ENCODE measurements at places on chromosomes 3 and 15.

- DNase-seq, result peak; percentile 82
Observed at GRCh38 chr3:182682263-182683241, 110.8 kb upstream of the ATP11B start.

DNA sequence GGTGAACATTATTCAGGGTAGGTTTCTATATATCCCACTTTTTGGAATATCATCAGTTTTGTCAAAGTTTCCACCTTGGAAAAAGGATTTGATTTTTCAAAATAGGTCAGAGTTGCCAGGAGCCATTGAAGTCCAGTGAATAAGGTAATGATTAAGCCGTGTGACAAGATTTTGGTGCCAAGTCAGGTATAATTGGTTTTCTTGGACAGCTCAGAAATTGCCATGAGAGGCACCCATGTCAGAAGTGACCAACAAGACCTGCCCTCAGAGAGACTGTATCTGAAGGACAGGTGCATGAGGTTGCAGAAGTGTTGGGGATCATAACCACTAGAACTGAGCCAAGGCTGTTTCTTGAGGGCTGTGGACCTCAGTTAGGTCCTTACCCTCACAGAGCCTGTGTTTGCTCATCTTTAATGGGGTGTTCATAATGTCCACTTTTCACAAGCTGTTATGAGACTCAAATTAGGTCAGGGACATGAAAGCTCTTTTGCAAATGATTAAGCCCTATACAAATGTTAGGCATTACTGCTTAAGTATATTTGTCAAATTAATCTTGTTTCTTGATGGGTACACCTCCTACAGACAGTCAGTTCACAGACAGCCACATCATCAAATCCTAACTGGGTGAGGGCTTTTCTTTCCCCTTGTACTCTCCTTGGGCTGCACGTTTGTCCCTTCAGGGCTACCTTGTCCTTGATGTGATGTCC is 32.3 kb downstream of the CASR start:
- DNase-seq, result no peak

DNA sequence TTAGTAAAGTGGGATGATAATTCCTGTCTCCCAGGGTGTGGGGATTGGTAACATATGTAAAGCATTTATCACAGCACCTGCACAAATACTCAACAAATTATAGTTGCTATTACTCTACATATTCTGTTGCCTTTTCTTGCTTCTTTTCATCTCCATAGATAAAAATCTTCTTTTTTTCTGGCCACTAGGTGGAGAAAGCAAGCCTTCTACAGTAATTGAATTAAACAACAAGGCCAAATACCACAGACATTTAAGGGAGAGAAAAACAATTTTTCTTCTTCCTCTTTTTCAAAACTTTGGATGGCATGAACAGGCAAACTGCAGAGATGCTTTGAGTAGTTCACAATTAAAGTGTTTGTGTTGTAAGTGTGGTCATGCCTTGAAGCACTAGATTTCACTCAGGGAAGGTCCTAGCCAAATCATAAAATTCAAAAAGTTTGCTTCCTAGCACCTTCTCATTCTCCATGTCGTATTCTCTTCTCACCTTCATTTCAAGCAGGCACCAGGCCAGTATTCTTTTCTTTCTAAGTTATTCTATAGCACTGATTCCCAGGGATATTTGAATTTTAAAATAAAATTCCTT is 493.4 kb upstream of the TGFBR2 start:
- peak; percentile 49 for DNase-seq

DNA sequence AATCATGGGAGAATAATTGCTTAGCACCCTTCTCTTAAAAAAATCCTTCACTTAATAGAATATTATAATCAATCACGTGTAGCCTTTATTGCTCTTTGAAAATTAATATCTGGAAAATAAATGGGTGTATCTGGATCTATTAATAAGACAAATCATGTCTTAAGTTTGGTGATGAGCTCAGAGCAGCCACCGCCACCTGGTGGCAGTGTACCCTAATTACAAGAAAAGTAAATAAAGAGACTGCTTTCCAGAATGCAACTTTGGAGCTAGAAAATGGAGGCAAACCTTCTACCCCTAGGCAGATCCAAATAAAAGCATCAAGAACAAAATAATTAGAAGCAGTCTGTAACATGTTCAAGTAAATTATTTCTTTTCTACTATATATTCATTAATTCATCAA is 43.5 kb downstream of the EPHB1 start:
- no peak for DNase-seq

GRCh38 chr3:190059242-190059590 is 61.5 kb downstream of the P3H2 start:
- no peak for DNase-seq

DNA sequence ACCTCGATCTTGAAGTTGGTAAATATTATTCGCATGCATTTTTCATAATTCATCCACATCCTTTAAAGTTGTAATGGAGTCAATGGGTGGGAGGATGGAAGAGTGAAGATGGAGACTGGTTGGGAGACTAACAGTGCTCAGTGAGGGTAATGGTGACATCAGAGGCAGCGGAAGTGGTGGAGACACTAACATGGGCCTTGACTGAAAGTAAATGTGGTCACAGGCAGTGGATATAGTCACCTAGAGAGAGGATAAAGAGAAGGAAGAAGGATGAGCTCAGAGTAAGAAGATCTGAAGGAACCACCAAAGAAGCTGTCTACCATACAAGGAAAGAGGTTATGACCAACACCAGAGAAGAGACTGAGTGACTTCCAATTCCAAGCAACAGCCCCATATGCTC is 281.6 kb upstream of the STT3B start:
- DNase-seq, result no peak
